Activated CD4-positive, alpha-beta T cell treated with anti-CD3 and anti-CD28 coated beads, Interleukin-10, Interleukin-2, amounts not matched to agents 100 ng/mL and 50 ng/mL, durations not matched to agents 16 hours and 8 hours (primary cell): ENCODE measurements at places on chromosomes 16 and 17.

DNA sequence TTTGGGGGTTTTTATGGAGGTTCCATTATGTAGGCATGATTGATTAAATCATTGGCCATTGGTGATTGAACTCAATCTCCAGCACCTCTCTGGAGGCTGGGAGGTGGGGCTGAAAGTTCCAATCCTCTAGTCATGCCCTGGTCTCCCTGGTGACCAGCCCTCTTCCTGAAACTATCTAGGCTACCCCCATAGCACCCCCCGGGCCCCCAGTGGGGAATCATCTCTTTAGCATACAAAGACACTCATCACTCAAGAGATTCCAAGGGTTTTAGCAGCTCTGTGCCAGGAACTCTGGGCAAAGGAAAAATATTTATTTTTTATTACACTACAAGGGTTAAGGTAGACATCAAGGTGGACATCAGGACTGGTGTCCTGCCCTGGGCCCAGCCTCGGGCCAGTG lies 10.6 kb downstream of the SLC46A1 start:
- no peak for DNase-seq

DNA sequence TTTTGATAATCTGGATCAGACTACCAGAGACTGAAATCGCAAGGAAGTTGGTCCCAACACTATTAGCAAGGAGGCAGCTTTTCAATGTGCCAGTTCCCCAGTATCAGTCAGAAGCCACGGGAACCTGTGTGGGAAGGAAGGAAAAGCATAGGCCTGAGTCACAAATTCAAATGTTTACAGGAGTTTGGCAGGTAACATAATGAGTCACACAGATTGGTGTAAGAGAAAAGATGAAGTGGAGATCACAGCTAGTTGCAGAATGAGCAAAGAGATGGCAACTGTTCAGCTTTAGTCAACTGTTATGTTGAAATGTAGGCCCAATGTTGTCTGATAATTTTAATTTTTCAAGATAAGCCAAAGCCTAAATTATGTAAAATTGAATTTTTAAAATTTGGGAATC lies 28.1 kb upstream of the ITGA2B start:
- peak; percentile 81 for DNase-seq

- no peak for DNase-seq
Observed at GRCh38 chr17:57563958-57564357, 181.1 kb downstream of the CCDC182 start.

DNA sequence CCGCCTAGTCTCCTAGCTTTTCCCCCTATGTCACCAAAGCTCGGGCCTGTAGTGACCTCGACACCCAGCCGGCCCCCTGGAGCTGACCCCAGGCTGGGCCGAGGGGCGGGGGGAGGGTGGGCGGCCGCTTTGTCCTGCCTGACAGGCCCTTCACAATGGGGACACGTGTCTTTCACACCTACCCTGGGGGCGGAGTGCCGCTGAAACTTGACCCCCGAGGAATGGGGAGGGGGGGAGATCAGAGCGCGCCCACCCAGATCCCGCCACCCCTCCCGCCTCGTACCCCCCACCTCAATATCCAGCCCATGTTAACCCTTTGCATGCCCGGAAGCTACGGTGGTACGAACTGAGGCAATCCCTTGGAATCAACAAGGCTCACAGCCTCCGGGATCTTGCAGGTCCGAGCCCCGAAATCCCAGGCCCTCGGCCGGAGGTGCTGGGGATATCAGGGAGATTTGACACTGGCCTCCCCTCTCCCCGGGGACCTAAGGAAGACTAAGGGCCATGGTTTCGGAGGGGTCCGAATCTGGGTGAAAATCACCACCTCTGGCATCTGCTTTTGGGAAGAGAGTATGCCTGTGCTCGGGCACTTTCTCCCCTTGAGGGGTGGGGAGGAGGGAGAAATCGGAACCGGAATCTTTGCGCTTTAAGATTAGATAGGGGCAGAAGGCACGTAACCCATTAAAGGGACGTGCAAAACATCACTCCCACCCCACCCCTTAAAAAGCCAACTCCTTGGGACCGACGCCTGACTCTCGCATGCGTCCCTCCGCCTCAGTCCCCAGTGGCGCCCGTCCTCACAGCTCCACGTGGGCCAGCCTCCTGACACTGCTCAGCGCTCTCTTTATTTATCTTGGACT lies 2.6 kb downstream of the NOG start:
- peak; percentile 5 for DNase-seq

- DNase-seq: no peak
Observed at GRCh38 chr16:4511441-4512082, 27.0 kb downstream of the CDIP1 start.

GRCh38 chr16:76396977-76397376 lies 119.8 kb downstream of the CNTNAP4 start:
- no peak for DNase-seq

GRCh38 chr17:48504953-48505352 lies 25.9 kb downstream of the HOXB1 start:
- DNase-seq: no peak

DNA sequence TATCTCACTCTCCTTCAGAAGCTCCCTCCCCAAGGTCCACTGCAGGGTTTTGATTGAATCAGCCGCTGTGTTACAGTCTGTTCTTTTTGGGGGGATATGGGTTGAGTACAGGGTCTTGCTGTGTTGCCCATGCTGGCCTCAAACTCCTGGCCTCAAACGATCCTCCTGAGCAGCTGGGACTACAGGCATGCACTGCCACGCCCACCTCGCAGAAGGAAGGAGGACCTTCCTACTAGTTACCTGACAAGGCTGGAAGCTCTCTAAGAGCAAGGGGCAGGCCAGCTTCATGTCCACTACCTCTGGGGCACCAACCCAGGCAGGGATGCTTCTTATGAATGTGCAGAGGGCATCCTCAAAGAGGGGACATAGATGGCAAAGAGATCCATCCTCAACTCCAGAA lies 1.9 kb upstream of the MMP28 start:
- DNase-seq: no peak

GRCh38 chr17:42507671-42508070 lies 28.4 kb upstream of the NAGLU start:
- DNase-seq: no peak

GRCh38 chr17:9658593-9659211 lies 13.4 kb downstream of the USP43 start:
- DNase-seq: no peak

- no peak for DNase-seq
Observed at GRCh38 chr16:75114946-75115825, 1.4 kb downstream of the LDHD start.

- no peak for DNase-seq
Observed at GRCh38 chr16:72291121-72291520, 119.2 kb upstream of the PMFBP1 start.

DNA sequence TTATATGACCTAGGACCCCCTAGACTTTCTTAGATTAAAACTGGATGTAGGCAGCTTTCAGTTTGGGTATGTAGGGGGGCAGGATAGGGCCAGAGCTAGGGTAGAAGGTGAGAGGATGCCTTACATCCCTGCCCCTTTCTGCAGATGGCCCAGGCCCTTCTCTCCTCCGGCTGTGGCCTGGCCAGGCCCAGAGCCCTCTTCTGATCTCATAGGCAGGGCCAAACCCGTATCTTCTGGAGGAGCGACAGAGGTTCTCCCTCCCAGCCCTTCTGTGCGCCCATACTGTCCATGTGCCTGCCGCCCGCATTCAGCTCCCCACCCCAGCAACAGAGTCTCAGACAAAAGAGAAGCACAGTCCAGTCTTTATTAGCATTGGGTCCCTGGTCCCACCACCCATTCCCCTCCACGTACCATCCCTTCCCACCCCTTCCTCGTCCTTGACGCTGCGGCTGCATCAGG lies 2.0 kb upstream of the TSPOAP1 start:
- peak; percentile 89 for DNase-seq

DNA sequence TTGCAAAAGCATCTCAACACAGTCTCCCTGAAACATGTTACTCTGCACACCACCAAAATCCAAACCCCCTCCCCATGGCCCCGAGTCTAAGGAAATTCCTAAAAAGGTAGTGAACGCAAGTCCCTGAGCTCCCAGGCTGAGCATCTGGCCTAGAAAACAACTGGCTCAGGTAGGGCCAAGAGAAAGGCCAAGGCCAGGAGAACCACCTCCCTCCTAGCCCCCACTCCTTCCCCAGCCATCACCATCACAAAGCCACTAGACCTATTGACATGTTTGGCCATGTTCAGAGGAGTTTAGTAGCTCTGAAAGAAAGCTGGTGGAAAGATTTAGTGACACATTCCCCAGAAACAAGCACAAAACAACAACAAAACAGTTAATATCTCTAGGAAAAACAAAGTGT lies 220.0 kb upstream of the PSMD7 start:
- DNase-seq: no peak

GRCh38 chr16:14029658-14030057 lies 41.5 kb upstream of the MRTFB start:
- DNase-seq: no peak

- DNase-seq: no peak
Observed at GRCh38 chr17:69348429-69348828, 21.5 kb upstream of the ABCA5 start.

- peak; percentile 79 for DNase-seq
Observed at GRCh38 chr17:80220054-80220735, at the start of the genes SGSH and SLC26A11. Gene SGSH (minus strand): TSS chr17:80220333. CDS start chr17:80220313, 20 bp downstream. Gene SLC26A11 (plus strand): TSS chr17:80220427. CDS start chr17:80221561, 1,134 bp downstream.

DNA sequence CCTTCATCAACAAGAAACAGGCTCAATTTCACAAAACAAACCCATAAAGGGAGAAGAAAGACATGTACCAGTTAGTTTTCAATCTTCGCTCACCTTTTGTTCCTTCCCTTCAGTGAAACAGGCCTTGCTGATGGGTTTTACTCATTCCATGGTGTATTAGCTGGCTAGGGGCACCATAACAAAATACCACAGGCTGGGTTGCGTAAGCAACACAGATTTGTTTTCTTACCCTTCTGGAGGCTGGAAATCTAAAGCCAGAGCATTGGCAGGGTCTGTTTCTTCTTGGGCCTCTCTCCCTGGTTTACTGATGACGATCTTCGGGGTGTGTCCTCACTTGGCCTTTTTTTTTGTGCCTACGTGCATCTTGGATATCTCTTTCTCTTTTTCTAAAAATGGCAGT lies 383.4 kb upstream of the RBFOX1 start:
- no peak for DNase-seq

DNA sequence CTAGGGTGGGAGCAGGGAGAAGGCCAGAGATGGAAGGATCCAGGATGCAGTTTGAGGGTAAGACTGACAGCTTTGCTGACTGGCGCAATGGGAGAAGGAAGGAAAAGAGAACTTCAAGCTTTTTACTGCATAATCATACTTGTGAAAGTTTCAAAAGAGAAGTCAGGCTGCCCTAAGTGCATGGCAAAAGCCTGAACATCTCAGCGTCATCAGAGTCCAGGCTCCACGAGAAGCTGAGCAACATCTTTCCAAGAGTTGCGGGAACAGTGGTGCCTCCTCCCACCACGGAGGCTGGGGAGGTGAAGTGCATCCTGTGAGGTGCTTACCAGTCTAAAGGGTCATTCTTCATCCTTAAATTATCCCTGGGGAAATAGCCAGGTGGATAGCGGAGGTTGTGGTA lies 26.9 kb upstream of the SLC38A8 start:
- DNase-seq: no peak

DNA sequence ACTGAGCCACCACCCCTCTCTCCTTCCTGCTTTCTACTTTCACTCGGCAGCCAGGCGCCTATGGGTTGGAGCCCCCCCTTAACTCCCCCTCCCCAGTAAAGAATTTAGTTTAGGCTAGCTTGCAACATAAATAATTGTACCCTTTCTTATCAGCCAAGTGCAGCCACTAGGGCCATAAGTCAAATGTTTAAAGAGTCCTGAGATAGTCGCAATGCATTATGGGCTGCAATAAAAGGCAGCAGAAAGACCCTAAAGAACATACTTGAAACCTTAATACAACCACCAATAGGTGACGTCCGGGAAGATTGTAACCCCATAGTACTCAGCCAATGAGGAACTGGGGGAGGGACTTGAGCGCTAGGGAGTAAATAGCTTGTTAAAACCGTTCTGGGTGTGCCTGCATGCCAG lies 40.5 kb downstream of the C16orf82 start:
- DNase-seq: no peak

DNA sequence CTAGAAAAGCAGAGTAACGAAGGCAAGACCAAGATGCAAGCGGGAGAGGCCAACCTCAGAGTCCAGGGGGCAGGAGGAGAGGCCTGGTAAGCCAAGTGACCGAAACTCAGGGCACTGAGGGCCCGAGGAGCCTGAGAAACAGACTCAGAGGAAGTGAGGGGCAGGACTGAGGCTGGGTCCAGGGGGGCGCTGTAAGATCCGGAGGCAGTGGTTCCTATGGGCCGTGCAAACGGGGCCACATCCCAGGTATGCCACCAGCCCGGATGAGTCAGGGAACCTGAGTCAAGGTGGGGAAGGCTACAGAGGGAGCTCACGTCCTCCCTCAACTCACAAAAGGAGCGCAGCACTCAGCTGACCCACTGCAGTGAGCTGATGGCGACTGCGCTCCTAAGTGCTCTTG lies 8.3 kb downstream of the ZDHHC7 start:
- DNase-seq: no peak

- no peak for DNase-seq
Observed at GRCh38 chr17:41733348-41734138, 900 bp downstream of the HAP1 start.

DNA sequence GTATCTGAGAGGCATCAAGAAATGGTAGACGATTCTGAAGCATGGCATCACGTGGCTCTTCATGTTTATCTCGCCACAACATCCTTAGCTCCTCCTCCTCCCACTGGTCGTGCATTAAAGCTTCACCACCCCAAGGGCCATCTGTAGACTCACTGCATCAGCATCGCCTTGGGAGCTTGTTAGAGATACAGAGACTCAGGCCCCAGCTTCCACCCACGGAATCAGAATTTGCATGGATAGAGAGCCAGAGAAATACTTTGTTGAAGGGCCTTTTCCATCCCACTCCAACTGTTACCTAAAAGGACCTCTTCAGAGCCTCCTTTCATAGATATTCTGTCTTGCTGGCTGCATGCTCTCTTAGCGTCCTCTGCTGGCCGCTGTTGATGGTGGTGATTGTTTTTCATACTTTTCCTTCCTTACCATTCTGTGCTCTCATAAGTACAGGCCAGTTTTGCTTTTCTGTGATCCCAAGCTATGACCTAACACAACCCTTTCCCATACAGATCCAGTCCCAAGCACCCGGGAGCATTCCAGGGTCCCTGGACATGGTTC lies 1049.4 kb upstream of the EEF2KMT start:
- no peak for DNase-seq

GRCh38 chr16:85422632-85423550 lies 190.2 kb upstream of the GSE1 start:
- DNase-seq: no peak

GRCh38 chr17:15981646-15982580 lies 17.6 kb downstream of the ZSWIM7 start:
- no peak for DNase-seq

GRCh38 chr16:61415126-61415525 lies 621.1 kb downstream of the CDH8 start:
- DNase-seq: no peak

GRCh38 chr17:10051112-10051511 lies 146.0 kb upstream of the RCVRN start:
- DNase-seq: no peak

DNA sequence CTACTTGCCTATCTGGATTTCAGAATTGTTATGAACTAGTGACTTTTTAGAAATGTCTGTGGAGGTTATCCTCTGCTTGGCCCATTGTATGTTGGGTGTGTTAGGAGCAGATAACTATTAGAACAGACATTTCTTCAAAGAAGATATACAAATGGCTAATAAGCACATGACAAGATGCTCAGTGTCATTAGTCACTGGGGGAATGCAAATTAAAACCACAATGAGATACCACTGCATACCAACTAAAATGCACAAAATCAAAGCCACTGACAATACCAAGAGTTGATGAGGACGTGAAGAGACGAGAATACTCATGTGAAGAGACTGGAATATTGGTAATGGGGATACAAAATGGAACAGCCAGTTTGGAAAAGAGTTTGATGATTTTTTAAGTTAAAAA lies 39.2 kb downstream of the CEP112 start:
- no peak for DNase-seq
